Daoy (cell line): ENCODE measurements at places on chromosomes 3 and 15. TPM values are rescaled to one million over a fixed set of nuclear protein-coding genes. Genes with fewer than 3 reads are reported as not detected.

DMXL2 gene
- 22.9 and 27.1 TPM in 2 replicates for total RNA-seq

CCR9 gene
- not detected in 2 replicates for total RNA-seq

DNA sequence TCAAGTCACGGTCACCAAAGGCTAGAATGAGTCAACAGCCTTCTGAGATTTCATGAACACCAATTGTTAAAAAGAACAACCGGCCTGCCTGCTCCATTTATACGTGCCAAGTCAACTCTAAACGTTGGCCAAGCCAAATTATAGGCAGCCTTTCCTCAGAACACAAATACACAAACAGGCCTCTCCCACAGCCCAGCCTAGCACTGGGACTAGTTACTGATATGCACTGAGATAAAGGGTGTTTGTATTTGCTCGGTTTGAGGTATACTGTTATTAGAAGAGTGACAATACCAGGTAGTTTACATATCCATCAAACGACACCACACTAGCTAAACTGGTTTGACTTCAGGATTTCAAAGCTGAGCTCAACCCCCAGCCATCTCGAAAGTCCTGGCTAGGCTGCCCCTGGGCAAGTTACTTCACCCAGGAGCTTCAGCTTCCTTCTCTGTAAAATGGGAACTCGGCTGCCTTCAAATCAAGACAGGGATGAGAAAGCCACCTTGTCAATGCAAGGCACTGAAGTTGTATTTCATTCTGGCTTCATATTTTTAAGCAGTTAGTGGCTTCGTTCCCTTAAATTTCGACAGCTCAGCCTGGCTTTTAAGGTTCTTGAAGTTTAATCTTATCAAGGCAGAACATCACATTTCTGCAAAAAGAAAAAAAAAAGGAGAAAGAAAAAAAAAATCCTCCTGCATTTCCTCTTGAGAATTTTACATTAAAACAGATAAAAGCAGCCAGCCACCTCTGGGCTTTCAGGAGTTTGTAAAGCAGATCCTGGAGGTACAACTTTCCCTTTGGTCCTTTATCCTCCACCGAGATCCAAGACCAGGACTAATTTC lies 4.0 kb downstream of the TLE3 start:
- DNase-seq, result peak; percentile 29

DNA sequence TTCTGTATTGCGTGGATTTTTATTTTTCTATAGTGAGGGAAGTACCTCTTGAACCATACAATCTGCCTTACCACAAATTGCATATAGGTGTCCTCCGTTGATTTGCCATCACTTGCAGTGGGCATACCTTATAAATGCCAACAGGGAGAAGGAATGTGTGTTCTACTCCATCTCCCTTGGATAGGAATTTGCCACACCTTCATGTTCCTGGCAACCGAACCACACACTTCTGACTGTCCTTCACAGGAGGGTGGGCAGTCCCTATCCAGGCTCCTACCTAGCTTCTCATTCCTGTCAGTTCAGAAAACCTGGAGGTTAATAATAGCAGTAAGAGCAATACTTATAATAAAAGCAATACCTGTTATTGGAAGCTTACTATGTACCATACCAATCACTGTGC lies 357.7 kb downstream of the EFHB start:
- no peak for DNase-seq

- no peak for DNase-seq
Observed at GRCh38 chr3:98213276-98213675, 46.8 kb downstream of the OR5H15 start.
